CD4-positive, alpha-beta T cell (primary cell): ENCODE measurements at places on chromosomes 4 and X. TPM values are rescaled to one million over a fixed set of nuclear protein-coding genes. Genes with fewer than 3 reads are reported as not detected.

GRCh38 chr4:67446811-67447210, 98.5 kb downstream of the CENPC start:
- no peaks in the 10 kb centered on the region for H3K27me3 ChIP-seq
- H3K4me3 ChIP-seq = no peak overlapping the region
- DNase-seq = no peak
- no peak overlapping the region for H3K27ac ChIP-seq
- peaks cover 3% of the 10 kb centered on the region for H3K36me3 ChIP-seq
- no peaks in the 10 kb centered on the region for H3K4me1 ChIP-seq

GLRA2 gene
- not detected for total RNA-seq

DNA sequence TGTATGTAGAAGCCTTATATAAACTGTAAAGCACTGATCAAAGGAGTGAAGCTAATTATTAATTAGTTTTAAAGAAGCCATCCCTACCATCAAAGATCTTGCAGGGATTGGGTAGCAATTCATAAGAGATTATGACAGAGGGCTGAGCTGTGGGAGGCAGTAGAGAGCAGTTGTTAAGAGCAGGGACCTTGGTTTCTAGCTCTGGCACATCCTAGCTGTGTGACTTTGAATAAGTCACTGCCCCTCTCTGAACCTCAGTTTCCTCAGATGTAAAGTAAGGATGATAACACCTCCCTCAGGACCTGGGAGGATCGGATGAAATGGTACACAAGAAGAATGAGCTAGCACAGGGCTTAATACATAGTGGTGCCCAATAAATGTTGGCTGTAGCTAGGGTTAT, 45.4 kb downstream of the APLN start:
- H3K4me1 ChIP-seq = peaks cover 16% of the 10 kb centered on the region
- no peaks in the 10 kb centered on the region for H3K36me3 ChIP-seq
- no peaks in the 10 kb centered on the region for H3K27me3 ChIP-seq
- H3K27ac ChIP-seq = no peak overlapping the region
- H3K4me3 ChIP-seq = no peak overlapping the region

- peaks cover 37% of the 10 kb centered on the region for H3K27me3 ChIP-seq
- H3K27ac ChIP-seq = no peak overlapping the region
- H3K4me3 ChIP-seq = no peak overlapping the region
- no peaks in the 10 kb centered on the region for H3K36me3 ChIP-seq
- DNase-seq = no peak
These were observed 3.3 kb upstream of the DUSP9 start for GRCh38 chrX:153643431-153644351.

DNA sequence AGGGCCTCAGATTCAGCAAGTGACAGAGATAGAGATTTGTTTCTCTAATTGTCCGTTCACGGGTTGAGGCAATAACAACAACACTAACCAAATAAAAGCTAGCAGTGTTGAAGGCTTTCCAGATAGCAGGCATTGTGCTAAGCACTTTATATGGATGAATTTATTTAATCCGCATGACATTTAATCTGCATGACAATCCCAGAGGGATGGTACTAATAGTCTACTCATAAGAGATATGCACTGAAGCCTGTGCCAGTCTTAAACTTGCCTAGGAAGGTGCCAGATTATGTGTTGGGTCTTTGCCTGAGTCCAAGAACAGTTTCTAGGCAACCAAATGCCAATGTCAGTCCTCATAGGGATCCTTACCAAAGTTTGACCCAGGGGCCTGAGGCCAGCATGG, 37.7 kb upstream of the FAT1 start:
- H3K36me3 ChIP-seq = no peaks in the 10 kb centered on the region
- H3K27ac ChIP-seq = no peak overlapping the region
- no peak overlapping the region for H3K4me3 ChIP-seq
- no peaks in the 10 kb centered on the region for H3K27me3 ChIP-seq
- DNase-seq = no peak
- no peaks in the 10 kb centered on the region for H3K4me1 ChIP-seq

- no peak overlapping the region for H3K4me3 ChIP-seq
- H3K36me3 ChIP-seq = no peaks in the 10 kb centered on the region
- H3K27me3 ChIP-seq = no peaks in the 10 kb centered on the region
- DNase-seq = no peak
- H3K27ac ChIP-seq = no peak overlapping the region
- no peaks in the 10 kb centered on the region for H3K4me1 ChIP-seq
These were observed 228.5 kb downstream of the SLC7A11 start for GRCh38 chr4:138013625-138014024.

DNA sequence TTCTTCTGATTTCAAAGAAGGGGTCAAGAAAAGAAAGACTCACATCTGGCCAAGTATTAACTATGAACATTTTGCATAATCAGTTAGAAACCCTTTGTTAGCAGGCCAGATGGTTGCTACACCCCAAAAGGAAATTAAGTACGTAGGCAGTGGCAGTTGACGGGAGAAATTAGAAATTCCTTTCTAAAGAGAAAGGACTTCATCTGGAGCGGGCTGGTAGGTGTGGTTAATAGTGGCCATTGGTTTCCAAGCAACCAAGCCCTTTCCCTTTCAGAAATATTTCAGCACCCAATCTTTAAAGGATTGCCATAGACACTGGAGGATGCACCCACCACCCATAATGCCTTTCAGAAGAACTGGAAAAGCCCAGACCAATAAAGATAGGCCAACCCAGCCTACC, 235.7 kb upstream of the LDB2 start:
- H3K27me3 ChIP-seq = no peaks in the 10 kb centered on the region
- no peak overlapping the region for H3K4me3 ChIP-seq
- no peak for DNase-seq
- H3K27ac ChIP-seq = no peak overlapping the region
- no peaks in the 10 kb centered on the region for H3K36me3 ChIP-seq
- no peaks in the 10 kb centered on the region for H3K4me1 ChIP-seq

PLP1 gene
- not detected for total RNA-seq

GRCh38 chrX:110412971-110413726, 54.5 kb downstream of the RTL9 start:
- no peak overlapping the region for H3K27ac ChIP-seq
- H3K4me3 ChIP-seq = no peak overlapping the region
- H3K4me1 ChIP-seq = peaks cover 2% of the 10 kb centered on the region

SMIM10 gene
- not detected for total RNA-seq

DNA sequence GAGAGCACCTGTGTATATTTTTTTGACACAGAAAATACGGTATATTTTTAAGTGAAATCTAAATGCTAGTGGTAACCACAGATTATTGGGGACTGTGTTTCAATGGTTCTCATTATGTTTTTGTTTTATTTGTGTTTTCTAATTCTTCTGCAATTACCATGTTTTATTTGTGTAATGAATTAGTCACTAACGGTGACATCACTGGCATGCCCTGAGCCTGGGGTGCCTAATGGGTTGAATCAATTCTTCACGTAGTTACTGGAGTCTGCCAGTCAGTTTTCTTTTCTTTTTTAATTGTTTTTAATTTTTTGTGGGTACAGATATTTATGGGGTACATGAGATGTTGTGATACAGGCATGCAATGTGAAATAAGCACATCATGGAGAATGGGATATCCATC, 168.8 kb downstream of the RELL1 start:
- H3K4me3 ChIP-seq = no peak overlapping the region
- no peak overlapping the region for H3K27ac ChIP-seq
- no peaks in the 10 kb centered on the region for H3K36me3 ChIP-seq
- DNase-seq = no peak
- H3K4me1 ChIP-seq = no peaks in the 10 kb centered on the region

FRG2 gene
- not detected for total RNA-seq

DNA sequence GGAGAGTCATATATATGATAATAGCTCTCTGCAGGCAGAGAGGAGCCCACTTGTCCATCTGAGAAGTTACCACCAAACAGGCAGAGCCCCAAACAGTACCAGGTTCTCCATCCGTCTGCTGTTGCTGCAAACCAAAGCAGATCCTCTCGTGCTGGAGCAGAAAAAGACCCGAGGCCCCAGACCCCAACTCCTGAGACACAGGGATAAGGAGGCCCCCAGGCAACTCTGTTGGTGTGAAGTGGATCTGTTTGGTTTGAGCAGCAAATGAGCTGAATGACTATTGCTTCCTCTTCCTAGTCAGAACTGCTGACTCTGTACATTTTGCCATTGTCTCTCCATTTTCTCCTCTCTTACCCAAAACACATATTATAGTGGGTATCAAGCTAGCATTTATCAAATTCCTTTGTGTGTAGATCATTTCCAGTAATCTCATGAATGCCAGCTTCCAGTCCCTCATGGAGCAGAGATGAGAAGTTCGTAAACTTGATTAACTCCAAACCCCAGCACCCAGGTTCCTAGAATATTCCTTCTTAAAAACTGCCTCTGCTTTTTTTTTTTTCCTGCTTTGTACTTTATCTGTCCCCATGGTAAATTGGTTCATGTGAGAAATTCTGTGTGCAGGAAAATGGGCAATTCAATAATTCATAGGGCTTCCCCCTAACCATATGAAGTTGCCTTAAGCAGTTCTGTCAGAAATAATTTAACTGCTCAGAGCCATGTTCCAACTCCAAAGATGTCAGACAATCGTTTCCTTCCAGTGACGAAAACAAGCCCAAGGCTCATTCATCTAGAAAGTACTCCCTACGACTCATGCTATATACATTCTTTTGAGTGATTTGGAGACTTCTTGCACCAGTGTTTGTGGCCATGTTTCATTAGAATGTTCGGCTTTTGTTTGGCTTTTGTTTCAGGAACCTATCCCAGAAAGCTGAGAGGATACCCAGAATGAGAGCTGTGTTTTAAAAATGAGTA, 98.6 kb upstream of the ATXN3L start:
- no peak overlapping the region for H3K4me3 ChIP-seq
- no peaks in the 10 kb centered on the region for H3K27me3 ChIP-seq
- H3K27ac ChIP-seq = no peak overlapping the region
- no peaks in the 10 kb centered on the region for H3K4me1 ChIP-seq
- no peaks in the 10 kb centered on the region for H3K36me3 ChIP-seq

S100P gene
- total RNA-seq = 0.58 TPM

SNCA gene
- not detected for total RNA-seq

- no peaks in the 10 kb centered on the region for H3K36me3 ChIP-seq
- H3K4me1 ChIP-seq = no peaks in the 10 kb centered on the region
- no peak overlapping the region for H3K4me3 ChIP-seq
- no peak for DNase-seq
- no peak overlapping the region for H3K27ac ChIP-seq
These were observed 126.3 kb downstream of the REPS2 start for GRCh38 chrX:17072721-17073230.

UGT8 gene
- 0.11 TPM for total RNA-seq

FAM184B gene
- total RNA-seq = not detected

BTK gene
- total RNA-seq = 0.49 TPM

- H3K27me3 ChIP-seq = no peaks in the 10 kb centered on the region
- H3K36me3 ChIP-seq = no peaks in the 10 kb centered on the region
- no peak overlapping the region for H3K4me3 ChIP-seq
- no peak overlapping the region for H3K27ac ChIP-seq
- no peak for DNase-seq
These were observed 288.4 kb downstream of the BCOR start for GRCh38 chrX:39809331-39809730.

- H3K4me3 ChIP-seq = no peak overlapping the region
- no peak overlapping the region for H3K27ac ChIP-seq
- H3K4me1 ChIP-seq = peaks cover 13% of the 10 kb centered on the region
- no peaks in the 10 kb centered on the region for H3K27me3 ChIP-seq
- H3K36me3 ChIP-seq = no peaks in the 10 kb centered on the region
These were observed 8.1 kb downstream of the ACSL1 start for GRCh38 chr4:184817494-184818215.

DNA sequence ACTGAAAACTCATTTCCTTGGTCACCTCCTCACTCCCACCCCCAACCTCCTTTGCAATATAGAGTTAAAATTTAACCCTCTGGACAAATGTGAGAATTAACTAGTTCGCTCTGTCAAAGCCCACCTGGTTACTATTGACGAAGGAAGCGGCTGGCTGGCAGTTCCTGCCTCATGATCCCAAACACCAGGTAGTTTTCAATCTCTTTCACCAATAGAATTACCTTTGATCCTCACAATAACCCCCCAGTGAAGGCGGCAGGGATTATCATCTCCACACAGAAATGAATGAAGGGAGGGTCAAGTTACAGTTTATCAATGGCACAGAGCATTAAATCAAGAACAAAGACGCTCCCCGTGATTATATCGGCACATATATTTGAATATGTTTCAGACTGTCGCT, 65.7 kb upstream of the TTC29 start:
- no peaks in the 10 kb centered on the region for H3K4me1 ChIP-seq
- no peaks in the 10 kb centered on the region for H3K36me3 ChIP-seq
- H3K4me3 ChIP-seq = no peak overlapping the region
- no peak for DNase-seq

- no peak for DNase-seq
- no peak overlapping the region for H3K4me3 ChIP-seq
- H3K27me3 ChIP-seq = no peaks in the 10 kb centered on the region
- no peak overlapping the region for H3K27ac ChIP-seq
- H3K4me1 ChIP-seq = no peaks in the 10 kb centered on the region
These were observed 344.5 kb upstream of the NR3C2 start for GRCh38 chr4:148786699-148787098.

HTN1 gene
- total RNA-seq = not detected

GRCh38 chrX:35819241-35819640, 21.1 kb downstream of the MAGEB16 start:
- no peaks in the 10 kb centered on the region for H3K4me1 ChIP-seq
- no peaks in the 10 kb centered on the region for H3K27me3 ChIP-seq
- no peaks in the 10 kb centered on the region for H3K36me3 ChIP-seq
- no peak overlapping the region for H3K27ac ChIP-seq
- no peak for DNase-seq
- H3K4me3 ChIP-seq = no peak overlapping the region
